H9 (cell line): ENCODE measurements at places on chromosomes 16 and 17. TPM values are rescaled to one million over a fixed set of nuclear protein-coding genes. Genes with fewer than 3 reads are reported as not detected.

The SLC16A6 gene
- total RNA-seq: 0.24 and 0.33 TPM in 2 replicates

The EMP2 gene
- total RNA-seq: 14.4 and 15.1 TPM in 2 replicates

- H3K27ac ChIP-seq: no peak overlapping the region
- no peaks in the 10 kb centered on the region for H3K27me3 ChIP-seq
- H3K4me3 ChIP-seq: peak overlapping the region; percentile 84
- DNase-seq: no peak
Observed at GRCh38 chr16:70455910-70456309, 1.5 kb downstream of the FCSK start.

The MEIOB gene
- total RNA-seq: 1.3 and 1.6 TPM in 2 replicates

- DNase-seq: no peak
- H3K36me3 ChIP-seq: 0 out of 2 replicates have a peak, but pooled peaks cover under 1% of the 10 kb centered on the region
- peaks cover 3% of the 10 kb centered on the region; the same call in 1 of the 2 replicates for H3K27me3 ChIP-seq
- H3K27ac ChIP-seq: no peak overlapping the region
Observed at GRCh38 chr16:28279006-28279405, 13.3 kb upstream of the SBK1 start.

- no peaks in the 10 kb centered on the region for H3K27me3 ChIP-seq
- H3K27ac ChIP-seq: no peak overlapping the region
- no peaks in the 10 kb centered on the region for H3K4me1 ChIP-seq
- no peak for DNase-seq
- H3K4me3 ChIP-seq: no peak overlapping the region
Observed at GRCh38 chr16:67959536-67960329, 8.7 kb downstream of the SLC12A4 start.

DNA sequence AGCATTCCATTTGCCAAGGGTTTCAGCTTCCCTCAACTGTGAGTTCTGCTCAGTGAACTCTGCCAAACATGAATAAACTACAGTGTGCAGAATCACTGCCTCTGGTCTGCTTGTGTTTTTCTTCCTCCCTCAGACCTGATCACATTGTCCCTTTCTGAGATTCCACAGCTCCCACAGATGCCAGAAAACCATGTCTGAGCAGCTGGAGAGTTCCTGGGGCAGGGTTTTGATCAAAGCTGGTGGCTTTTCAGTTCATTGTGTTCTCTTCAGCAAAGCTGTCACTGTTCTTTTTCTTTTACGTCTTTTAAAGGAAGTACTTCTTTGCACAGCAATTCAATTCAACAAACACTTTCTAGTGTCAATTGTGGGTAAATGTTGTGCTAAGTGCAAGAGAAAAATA is 555.8 kb downstream of the RBFOX1 start:
- no peaks in the 10 kb centered on the region for H3K4me1 ChIP-seq
- H3K4me3 ChIP-seq: no peak overlapping the region
- H3K27ac ChIP-seq: no peak overlapping the region
- no peak for DNase-seq

GRCh38 chr17:34847938-34848337 is 113.3 kb downstream of the CCT6B start:
- H3K27ac ChIP-seq: no peak overlapping the region
- 0 out of 2 replicates have a peak, but pooled peaks cover 7% of the 10 kb centered on the region for H3K4me1 ChIP-seq
- H3K27me3 ChIP-seq: no peaks in the 10 kb centered on the region

The TTYH2 gene
- total RNA-seq: 1.6 and 3.2 TPM in 2 replicates

DNA sequence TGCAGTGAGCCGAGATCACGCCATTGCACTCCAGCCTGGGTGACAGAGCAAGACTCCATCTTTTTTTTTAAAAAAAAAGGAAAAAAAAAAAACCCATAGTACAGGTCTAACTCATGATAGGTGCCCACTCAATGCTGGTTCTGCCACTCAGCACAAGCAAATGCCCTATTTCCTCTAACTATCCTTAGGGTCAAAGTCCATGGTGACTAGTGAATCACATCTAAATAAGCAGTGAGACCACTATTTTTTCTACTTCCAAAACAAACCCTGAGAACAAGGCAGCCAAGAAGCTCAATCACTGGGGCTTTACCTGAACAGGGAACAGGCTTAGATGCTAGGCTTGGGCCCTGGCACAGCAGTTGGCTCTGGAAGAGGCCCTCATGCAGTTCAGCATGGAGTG is 3.4 kb downstream of the BLTP2 start:
- H3K4me3 ChIP-seq: no peak overlapping the region
- DNase-seq: no peak
- no peak overlapping the region for H3K27ac ChIP-seq

DNA sequence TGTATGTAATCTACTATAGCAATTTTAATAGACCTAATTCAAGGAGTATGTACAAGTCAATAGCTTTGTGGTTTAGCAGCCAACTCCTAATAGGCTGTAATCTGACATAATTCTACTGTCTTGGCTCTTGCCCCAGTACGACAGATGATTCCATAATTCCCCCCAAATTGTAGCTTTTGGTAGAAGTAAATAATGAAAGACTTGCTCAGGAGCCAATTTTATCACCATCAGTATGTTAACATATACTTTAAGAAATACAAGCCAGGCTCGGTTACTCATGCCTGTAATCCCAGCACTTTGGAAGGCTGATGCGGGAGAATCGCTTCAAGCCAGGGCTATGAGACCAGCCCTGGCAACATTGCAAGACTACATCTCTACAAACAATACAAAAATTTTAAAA is 53.9 kb downstream of the AP2B1 start:
- peaks cover 70% of the 10 kb centered on the region for H3K36me3 ChIP-seq
- H3K27ac ChIP-seq: no peak overlapping the region
- H3K4me3 ChIP-seq: no peak overlapping the region
- no peaks in the 10 kb centered on the region for H3K27me3 ChIP-seq

GRCh38 chr17:78716814-78717393 is 65.2 kb downstream of the CYTH1 start:
- DNase-seq: no peak
- H3K27ac ChIP-seq: no peak overlapping the region
- H3K36me3 ChIP-seq: no peaks in the 10 kb centered on the region

- no peak overlapping the region for H3K27ac ChIP-seq
- H3K27me3 ChIP-seq: no peaks in the 10 kb centered on the region
- H3K4me3 ChIP-seq: no peak overlapping the region
- H3K4me1 ChIP-seq: no peaks in the 10 kb centered on the region
- no peak for DNase-seq
- H3K36me3 ChIP-seq: peaks cover 91% of the 10 kb centered on the region
Observed at GRCh38 chr16:53291757-53292392, 142.4 kb upstream of the RBL2 start.

The GNGT2 gene
- total RNA-seq: 0.42 and 1.1 TPM in 2 replicates

The TNK1 gene
- 10.1 and 11.2 TPM in 2 replicates for total RNA-seq

The CCL16 gene
- not detected in 2 replicates for total RNA-seq

- H3K36me3 ChIP-seq: peaks cover 15% of the 10 kb centered on the region
- no peaks in the 10 kb centered on the region for H3K27me3 ChIP-seq
- no peak overlapping the region for H3K4me3 ChIP-seq
Observed at GRCh38 chr16:70304892-70305448, 6.0 kb downstream of the DDX19B start.

GRCh38 chr17:47704116-47704515 is 10.2 kb downstream of the TBKBP1 start:
- H3K27ac ChIP-seq: no peak overlapping the region
- no peak for DNase-seq
- peaks cover 15% of the 10 kb centered on the region for H3K36me3 ChIP-seq
- H3K27me3 ChIP-seq: no peaks in the 10 kb centered on the region

DNA sequence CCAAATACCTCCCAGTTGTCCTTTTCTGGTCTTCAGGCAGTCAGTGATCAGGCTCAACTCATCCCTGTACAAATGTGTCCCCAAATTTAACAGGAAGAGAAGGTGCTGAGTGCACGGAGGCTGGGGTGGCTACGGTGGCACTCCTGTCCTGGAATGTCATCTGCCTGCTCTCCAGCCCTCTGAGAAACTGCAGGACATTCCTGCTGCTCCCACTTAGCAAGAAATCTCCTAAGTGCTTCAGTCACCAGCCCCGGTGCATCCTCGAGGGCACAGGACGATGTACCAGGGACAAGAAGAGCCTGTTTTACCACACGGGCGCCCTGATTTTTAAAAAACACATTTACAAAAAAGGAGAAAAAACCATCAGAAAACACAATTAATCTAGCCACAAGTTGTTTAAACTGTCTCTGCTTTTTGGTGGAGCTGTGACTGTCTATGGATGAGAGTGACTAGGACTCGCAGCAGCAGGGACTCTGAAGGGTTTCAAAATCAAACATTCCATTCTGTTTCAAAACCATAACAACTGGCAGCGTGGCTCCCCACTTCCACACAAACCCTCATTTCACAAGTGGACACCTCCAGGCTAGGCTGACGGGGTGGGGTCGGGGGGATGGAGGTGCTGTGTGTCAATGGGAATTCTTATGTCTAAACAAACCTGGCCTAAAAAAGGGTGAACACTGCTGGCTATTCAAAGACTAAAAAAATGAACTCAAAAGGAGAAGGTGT is 65.3 kb upstream of the CNEP1R1 start:
- no peaks in the 10 kb centered on the region for H3K27me3 ChIP-seq
- no peak for DNase-seq
- H3K36me3 ChIP-seq: no peaks in the 10 kb centered on the region
- no peaks in the 10 kb centered on the region for H3K4me1 ChIP-seq
- H3K4me3 ChIP-seq: no peak overlapping the region
- H3K27ac ChIP-seq: no peak overlapping the region

DNA sequence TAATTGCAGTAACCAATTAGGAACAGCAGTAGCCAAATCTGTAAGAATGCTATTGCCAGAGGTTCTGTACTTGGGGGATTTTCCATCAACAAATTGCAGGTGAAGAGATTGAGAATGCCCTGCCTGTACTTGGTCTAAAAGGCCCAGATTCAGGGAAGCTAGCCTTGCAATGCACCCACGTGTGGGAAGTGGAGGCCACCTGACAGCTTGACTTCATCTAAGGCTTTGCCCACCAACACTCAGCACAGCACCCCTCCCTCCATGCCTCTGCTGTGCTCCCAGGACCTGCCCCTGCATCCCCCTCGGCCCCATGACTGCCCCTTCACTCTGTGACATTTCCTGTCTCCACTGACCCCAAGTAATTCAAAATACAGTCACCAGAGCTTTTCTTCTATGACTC is 79.1 kb upstream of the CDH5 start:
- no peak overlapping the region for H3K27ac ChIP-seq
- no peak overlapping the region for H3K4me3 ChIP-seq
- H3K4me1 ChIP-seq: no peaks in the 10 kb centered on the region
- peak; percentile 11 for DNase-seq
- H3K27me3 ChIP-seq: no peaks in the 10 kb centered on the region

DNA sequence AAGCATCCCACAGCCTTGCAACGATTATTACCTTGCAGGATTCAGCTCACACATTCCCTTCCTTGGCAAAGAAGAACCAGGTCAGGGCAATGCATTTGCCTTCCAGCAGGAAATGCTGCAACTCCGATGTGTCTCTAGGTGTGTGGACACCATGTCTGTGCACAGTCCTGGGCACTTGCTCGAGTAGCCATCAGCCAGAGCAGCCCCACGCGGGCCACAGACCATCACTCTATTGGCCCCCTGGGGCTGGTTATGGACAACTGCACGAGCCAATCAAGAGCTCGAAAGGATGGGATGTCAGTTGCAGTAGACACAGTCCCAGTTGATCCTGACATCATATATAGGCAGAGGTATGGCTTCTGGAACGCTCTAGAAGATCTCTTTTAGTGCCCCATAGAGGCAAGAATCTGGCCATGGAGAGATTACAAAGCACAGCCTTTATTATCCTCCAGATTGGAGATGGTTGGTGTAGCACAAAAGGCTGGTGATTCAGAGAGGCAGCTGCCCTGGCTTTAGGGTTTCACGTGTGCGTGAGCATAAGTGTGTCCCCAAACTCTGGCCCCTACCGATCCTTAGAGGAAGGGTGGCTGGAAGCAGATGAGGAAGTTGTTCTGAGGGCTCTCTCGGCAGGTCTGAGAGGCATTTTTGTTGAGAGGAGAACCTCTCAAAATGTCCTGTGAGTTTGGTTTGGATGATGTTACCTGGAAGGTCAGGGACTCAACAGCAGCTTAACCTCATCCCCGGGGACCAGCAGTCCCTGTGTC is 403.8 kb downstream of the SEC14L1 start:
- H3K36me3 ChIP-seq: no peaks in the 10 kb centered on the region
- H3K4me3 ChIP-seq: no peak overlapping the region
- no peaks in the 10 kb centered on the region; the same call in 1 of the 2 replicates for H3K27me3 ChIP-seq
- DNase-seq: no peak
- H3K27ac ChIP-seq: no peak overlapping the region
- peaks cover 5% of the 10 kb centered on the region for H3K4me1 ChIP-seq

DNA sequence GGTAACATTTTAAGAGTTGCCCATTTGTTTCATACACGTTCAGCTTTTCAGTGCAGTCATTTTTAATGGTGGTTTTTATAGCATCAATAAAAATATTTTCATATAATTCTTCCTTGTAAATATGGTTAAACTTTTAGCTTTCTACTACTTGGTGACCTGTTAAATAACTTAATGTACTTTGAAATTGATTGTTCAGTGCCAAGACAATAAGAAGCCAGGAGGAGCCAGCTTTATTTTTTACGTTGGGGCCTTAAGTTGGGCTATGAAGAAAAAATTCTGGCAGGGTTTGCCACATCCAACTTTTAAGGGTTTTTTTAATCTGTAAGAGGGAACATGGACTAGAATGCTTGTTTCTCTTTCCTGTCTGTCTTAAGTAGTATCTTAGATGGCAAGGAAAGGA is 284.2 kb downstream of the FTO start:
- H3K4me1 ChIP-seq: peaks cover 2% of the 10 kb centered on the region; the same call in 1 of the 2 replicates
- H3K27me3 ChIP-seq: no peaks in the 10 kb centered on the region
- no peak for DNase-seq
- H3K4me3 ChIP-seq: no peak overlapping the region

- H3K27ac ChIP-seq: no peak overlapping the region
- H3K4me1 ChIP-seq: no peaks in the 10 kb centered on the region
- no peak for DNase-seq
- H3K27me3 ChIP-seq: no peaks in the 10 kb centered on the region
- no peak overlapping the region for H3K4me3 ChIP-seq
Observed at GRCh38 chr16:81374550-81374949, 59.8 kb downstream of the GAN start.

DNA sequence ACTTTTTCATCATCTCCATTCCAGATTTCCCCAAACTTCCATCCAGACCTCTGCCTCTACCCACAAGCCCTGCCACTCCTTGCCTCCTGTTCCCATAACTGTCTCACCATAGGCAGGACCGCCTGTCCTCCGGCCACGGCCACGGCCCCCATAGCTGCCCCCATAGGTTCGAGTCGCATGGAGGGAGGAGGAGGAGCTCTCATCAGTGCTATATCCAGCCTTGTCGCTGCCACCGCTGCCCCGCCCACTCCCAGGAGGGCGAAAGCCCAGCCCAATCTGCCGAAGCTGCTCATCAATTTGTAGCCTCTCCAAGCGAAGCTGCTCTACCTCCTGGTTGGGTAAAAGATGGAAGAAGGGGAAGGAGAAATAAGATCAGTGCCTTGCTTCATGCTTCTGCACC is 3.4 kb upstream of the SOX15 start:
- H3K27ac ChIP-seq: no peak overlapping the region
- no peak overlapping the region for H3K4me3 ChIP-seq
- DNase-seq: no peak
- no peaks in the 10 kb centered on the region for H3K27me3 ChIP-seq

The TBC1D3L gene
- 16.4 and 17.0 TPM in 2 replicates for total RNA-seq
